Ascending aorta (tissue), 2 donors: ENCODE measurements at places on chromosomes 11 and 22. TPM values are rescaled to one million over a fixed set of nuclear protein-coding genes. Genes with fewer than 3 reads are reported as not detected.
A peak's percentile ranks its signal among the peaks of the same experiment; 100 is the strongest.

- DNase-seq = no peak
Observed at GRCh38 chr11:45666648-45667642, 1.5 kb upstream of the CHST1 start.

DNA sequence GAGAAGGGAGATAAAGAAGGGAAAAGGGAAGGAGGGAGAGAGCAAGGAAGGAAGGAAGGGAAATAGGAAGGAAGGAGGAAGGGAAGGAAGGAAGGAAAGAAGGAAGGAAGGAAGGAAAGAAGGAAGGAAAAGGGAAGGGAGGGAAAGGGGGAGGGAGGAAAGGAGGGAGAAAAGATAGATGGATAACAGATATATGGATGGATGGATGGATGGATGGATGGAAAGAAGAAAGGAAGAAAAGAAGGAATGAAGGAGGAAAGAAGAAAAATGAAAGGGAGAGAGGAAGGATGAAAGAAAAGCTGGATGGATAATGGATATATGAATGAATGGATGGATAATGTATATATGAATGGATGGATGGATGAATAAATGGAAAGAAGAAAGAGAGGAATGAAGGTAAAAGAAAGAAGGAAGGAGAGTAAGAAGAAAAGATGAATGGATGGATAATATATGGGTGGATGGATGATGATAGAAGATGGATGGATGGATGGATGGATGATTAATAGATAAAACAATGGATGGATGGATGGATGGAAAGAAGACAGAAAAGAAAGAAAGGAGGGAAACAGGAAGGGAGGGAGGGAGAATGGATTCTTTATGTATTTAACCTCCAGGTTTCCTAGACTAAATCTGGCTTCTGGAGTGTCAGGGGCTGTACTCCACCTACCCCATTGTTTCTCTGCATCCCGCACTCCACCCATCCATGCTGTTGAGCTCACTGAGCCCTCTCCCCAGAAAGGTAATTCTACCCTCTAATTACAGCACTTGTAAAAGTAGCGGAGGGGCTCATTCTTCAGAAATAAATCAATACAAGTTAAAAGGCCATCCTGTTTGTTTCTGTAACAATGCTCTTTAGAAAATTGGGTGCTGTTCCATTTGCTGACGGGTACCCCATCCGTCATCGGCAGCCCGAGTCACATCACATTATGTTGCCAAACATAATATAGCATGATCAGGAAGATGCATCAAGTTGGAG lies 506.1 kb downstream of the MIAT start:
- no peak for DNase-seq

TSSK2 gene
- total RNA-seq = not detected

DNA sequence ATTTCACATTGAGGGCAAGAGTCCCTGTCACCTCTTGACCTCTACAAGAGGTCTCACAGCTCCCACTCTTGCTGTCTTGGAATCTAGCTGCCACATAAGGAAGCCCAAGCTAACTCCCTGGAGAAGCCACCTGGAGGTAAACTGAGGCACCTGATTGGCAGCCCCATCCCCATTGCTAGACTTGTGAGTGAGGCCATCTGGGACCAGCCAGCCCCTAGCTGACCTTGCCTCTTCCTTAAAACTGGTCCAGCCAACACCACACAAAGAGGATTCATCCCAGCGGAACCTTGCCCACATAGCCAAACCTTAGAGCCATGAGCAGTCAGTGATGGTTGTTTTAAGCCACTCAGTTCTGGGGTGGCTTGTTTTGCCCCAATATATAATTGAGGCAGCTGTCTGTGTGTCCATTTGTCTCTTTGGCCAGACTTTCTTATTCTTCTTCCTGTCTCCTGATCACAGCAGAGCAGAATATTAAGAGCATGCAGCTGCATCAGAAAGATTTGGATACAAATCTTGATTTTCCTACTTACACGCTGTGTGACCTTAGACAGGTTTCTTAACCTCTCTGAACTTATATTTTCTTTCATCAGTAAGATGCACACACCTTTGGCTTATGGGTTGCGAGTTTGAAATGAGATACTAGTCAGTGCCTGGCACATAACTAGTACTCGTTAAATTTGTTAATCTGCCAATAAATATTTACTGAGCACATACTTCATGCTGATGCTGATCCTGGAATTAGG lies 74.3 kb upstream of the TP53I11 start:
- DNase-seq = peak; percentile 53

DNA sequence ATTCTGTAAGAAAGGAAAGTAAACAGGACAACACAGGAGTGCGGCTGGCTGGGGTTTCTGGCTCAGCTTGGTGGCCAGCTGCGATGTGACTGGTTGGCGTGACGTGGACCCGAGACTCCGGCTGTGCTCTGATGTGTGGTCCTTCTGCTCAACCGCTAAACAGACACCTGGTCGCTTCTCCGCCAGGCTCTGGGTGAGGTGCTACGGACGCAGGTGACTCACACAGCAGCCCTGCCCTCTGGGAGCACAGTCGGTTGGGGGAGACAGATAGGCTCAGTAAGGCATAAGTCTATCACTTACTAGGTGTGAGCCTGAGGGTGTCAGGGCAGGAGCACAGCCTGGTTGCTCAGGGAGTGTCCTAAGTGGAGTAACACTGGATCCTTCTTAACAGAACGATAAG lies 8.2 kb downstream of the RTL6 start:
- no peak for DNase-seq

RAPSN gene
- total RNA-seq = not detected

DNA sequence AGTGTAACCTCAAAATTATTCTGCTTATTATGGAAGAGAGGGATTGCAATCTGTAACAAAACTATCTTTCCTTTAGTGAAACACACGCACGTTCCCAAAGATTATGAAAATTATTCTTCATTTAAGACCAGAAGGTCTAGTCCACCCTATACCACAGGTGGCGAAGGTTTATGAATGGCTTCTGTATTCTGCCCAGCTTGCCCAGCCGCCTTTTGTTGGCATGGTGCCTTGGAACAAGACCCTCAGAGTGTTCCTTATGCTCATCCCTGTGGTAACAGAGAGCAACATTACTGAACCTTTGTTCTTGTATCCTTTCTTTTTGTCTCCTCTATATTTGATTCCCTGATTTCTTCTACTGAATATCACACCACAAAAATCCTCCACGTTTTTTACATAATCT lies 116.4 kb downstream of the FAR1 start:
- no peak for DNase-seq
